LNCaP clone FGC (cell line): ENCODE measurements at places on chromosomes 11 and 22.

DNA sequence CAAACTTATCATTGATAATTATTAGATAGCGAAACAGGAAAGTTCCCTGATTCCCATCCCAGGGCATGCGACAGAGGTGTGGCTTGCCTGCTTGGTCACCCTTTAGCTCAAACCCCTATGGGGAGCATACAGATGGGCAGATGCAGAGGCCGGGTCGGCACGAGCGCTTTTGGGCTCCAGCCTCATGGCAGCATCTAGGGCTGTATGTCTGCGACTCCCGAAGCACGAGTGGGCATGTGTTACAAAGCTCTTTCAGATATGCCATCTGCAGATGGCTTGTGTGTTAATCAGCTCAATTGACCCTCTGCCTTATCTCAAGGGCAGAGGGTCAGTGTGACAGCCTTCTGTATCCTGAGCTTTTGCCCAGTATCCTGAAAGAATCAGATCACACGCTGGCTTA, 2069.3 kb upstream of the RAG2 start:
- no peak for DNase-seq

DNA sequence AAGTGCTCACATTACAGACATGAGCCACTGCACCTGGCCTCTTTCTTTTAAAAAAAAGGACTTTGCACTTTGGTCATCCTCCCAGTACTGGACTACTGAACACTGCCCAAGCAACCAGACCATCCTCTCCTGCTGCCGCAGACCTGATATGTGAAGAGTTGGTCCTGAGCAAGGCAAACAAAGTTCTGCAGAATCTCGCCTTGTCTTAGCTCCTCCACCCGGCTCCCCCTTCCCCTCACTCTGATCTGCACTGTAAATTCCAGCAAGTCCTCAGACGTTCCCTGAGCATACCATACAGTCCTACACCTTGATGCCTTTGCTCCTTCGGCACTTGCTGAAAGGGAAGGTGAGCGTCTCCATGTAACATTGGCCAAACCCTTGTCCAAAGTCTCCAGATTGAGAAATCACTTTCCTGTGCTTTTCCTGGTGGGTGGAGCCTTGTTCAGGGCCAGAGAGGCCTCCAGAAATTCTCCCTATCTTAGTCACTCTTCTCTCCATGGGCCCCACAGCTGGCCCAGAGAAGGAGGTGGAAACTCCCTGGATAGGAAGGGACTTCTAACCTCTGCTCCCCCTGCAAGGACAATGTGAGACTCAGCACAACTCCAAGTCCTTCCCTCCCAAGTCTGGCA, 47.0 kb upstream of the TIMP3 start:
- DNase-seq, result no peak

GRCh38 chr11:86671531-86672006, 847 bp downstream of the ME3 start:
- no peak for DNase-seq

GRCh38 chr11:94032725-94033124, 11.6 kb downstream of the HEPHL1 start:
- no peak for DNase-seq

DNA sequence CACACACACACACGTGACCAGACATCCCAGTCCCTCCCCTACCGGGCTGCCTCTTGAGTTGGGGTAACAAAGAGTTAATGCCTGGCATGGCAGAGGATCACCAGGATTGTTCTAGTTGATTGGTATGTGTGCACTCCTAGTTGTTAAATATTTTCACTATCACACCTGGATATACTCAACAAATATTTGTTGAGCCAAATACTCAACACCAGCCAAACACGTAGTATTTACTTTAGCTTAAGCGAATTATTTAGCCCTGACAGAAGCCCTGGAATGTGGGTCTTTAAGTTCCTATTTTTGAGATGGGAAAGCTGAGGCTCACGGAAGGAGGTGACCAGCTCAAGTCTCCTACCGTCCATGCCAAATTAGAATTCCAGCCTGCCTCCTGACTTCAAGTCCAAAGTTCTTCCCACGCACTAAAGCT, 10.5 kb downstream of the CD3E start:
- DNase-seq, result peak; percentile 67

DNA sequence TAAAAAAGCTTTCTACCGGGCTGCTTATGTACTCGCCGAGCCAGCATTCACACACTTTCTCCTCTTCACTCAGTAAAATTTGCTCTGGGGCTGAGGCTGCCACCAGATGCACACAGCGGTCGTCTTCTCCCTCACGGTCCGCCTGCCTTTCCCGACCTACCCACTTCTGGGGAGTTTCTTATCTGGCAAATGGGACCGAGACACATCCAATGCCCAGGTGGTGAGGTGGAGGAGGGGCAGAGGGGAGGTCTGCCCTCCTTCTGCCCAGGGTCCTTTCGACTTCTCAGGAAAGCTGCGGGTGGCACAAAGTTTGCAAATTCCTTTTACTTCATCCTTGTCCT, 43.9 kb downstream of the GRIK4 start:
- DNase-seq, result no peak
